ENCODE measurements at places on chromosomes 11 and 22.
A peak's percentile ranks its signal among the peaks of the same experiment; 100 is the strongest.

GRCh38 chr11:111010391-111011274, 234.9 kb upstream of the POU2AF2 start:
- DNase-seq: no peak

GRCh38 chr22:34760276-34761008, 305.5 kb upstream of the ISX start:
- no peak for DNase-seq

DNA sequence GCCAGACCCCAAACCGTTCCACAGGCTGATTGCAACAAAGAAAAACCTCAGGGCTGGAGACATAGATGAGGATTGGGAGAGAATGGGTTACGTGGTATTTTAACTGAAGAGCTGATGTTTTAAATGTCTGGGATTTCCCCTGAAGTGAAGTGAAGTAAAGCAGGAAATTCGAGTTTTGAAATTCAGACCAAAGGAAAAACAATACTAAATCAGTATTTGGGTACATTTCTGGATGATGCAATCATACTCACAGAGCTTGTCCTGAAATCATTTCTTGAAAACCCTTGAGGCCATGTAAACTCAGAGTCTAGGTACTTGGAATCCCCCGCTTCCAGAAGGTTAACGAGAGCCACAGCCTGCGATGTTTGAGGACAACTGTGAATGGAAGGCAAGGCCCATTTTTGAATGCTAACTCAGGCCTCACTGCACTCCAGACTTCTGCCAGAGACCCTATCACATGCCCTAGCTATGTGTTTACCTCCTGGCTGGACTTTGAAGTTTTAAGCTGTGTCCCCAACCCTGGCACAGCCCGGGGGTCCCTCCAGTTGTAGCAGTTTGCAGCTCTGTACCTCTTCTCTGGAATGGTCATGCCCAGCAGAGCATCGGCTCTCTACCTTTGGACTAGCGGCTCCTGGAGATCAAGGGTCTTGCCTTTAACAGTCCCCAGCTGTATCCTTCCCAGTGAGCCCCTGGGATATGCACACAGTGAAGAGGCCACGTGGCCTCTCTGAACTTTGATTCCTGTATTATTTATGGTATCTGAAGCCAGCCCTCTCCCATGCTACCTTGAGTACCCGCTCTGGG, 5.4 kb upstream of the FTH1 start:
- DNase-seq: peak; percentile 65

GRCh38 chr11:34405079-34405858, 33.5 kb upstream of the CAT start:
- no peak for DNase-seq

DNA sequence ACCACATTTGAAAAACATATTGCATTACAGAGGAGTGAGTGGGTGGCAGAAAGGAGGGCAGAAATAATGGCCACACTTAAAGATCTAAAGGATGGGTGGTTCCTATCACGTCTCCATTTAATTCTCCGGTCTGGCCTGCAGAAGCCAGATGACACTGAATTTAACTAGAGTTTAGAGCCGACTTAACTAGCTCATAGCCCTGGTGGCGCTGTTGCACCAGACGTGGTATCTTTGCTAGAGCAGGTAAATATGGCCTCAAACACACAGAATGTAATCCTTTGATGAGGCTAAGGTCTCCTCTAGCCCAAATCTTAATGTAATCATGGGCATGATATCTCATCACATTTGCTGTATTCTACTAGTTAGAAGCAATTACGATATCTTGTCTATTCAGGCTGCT, 51.5 kb upstream of the GAL start:
- DNase-seq: peak; percentile 26

- DNase-seq: no peak
Measured at GRCh38 chr11:96130061-96130620, 206.2 kb upstream of the MTMR2 start.

- no peak for DNase-seq
Measured at GRCh38 chr11:720017-720641, 14.1 kb downstream of the EPS8L2 start.

GRCh38 chr22:26927821-26928220, 270.4 kb downstream of the MIAT start:
- DNase-seq: no peak

GRCh38 chr11:65488273-65489034, 10.4 kb upstream of the MALAT1 start:
- DNase-seq: no peak

GRCh38 chr11:77403211-77403610, 70.7 kb downstream of the PAK1 start:
- no peak for DNase-seq

GRCh38 chr11:27786331-27786730, 86.1 kb upstream of the BDNF start:
- no peak for DNase-seq

DNA sequence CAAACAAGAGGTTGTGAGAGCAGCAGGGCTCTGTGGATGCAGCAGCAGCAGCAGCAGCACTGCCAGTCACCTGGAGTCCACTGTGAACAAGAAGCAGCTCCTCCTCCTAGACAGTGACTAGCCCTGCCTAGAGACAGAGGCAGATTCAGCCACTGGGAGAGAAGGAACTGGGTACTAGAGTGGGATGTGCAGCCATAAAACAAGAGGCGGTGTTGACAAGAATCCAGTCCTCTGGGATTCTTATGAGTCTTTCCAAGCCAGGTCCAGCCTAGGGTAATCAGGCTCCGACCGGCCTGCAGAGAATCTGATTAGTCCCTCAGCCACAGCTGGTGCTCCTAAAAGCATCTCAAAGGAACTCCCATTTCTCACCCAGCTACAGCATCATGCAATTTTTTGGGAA, 83.9 kb upstream of the USP47 start:
- DNase-seq: no peak

GRCh38 chr11:78192223-78192719, 3.6 kb downstream of the USP35 start:
- DNase-seq: no peak

- DNase-seq: no peak
Measured at GRCh38 chr22:37778370-37779009, 29.2 kb upstream of the GCAT start.

- DNase-seq: no peak
Measured at GRCh38 chr11:131908316-131908715, 537.9 kb downstream of the NTM start.

GRCh38 chr11:35947437-35947836, 3.6 kb downstream of the LDLRAD3 start:
- DNase-seq: no peak

DNA sequence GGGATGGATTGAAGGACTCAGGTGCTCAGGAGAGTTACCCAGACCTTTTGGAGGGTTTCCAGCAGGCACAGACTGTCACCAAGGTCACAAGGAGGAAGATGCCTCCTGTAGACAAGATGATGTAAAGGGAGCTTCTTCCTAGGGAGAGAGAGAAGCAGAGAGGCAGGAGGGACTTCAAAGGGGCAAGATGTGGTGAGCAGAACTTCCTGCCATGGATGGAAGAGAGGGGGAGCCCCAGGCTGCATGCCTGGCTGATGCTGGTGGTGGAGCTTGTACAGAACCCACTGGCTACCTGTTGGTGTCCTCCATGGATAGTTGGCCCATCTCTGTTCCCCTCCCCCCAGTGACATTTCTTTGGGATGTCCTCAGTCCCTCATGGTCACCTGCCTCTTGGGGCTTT, 4.2 kb downstream of the HEPN1 start:
- DNase-seq: no peak

All from non-pigmented ciliary epithelial cell (primary cell).